ENCODE measurements at places on chromosomes 6 and 20.
A peak's percentile ranks its signal among the peaks of the same experiment; 100 is the strongest.

DNA sequence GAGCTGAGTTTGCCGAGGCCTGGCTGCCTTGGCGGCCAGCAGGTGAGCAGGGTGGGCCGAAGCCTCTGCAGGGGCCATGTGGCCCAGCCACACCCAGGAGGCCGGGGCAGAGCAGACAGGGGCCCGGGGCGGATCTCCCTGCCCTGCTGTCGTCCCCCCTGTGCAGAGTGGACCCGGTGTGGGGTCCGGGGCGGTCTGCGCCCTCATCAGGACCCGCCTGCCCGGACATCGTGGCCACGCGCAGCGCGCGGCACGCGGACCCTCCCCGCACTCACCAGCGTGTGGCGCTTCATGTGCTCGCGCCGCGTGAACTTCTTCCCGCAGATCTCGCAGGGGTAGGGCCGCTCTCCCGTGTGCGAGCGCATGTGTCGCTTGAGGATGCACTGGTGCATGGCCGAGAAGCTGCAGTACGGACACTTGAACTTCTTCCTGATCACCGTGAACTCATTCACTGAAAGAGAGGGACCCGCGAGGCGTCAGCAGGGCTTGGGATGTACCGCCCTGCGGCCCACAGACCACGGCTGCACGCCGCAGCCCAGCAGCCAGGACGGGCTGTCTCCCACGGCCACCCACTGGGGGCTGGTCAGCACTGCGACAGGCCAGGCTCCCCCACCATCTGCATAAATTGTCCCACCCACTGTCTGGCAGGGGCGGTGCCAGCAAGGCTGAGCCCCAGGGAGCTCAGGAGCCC, 13.0 kb downstream of the SLC2A4RG start:
- no peak for DNase-seq

DNA sequence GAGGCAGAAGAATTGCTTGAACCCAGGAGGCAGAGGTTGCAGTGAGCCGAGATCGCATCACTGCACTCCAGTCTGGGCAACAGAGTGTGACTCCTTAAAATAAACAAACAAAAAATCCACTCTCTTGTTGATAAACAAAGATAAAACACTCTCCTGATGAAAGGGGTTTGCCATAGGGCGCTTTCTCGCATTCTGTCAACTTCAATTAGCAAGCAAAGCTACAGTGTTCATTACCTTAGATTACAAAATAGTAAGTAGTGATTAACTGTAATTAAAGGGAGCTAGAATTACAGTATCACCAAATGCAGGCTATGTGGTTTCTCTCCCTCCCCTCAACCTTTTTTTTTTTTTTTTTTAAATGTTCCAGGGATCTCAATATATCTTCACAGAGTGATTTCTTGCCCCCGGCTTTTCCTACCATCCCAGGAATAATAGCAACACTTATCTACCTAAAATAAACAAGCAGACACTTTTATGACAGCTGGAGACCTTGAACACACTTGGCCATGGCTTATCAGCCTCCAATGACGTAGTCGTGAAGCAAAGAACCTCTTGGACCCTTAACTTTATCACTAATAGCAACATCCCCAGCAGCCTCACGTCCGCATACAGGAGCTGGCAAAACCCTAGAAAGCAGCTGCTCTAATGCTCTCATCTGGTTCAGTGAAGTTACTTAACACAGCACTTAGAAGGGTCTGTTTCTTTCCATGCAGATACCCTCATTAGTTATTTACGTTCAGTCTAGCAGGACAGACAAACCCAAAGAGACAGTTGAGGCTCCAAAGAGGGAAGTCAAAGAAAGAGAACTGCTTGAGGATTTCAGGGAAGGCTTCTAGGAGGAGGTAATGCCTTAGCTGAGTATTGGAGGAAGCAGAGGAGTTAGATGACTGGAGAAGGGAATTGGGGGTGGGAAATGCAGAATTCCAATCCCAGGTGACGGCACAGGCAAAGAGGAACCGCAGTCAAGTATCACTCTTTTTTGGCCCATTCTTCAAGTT, 37.9 kb upstream of the NEDD9 start:
- DNase-seq, result no peak

- DNase-seq, result no peak
Measured at GRCh38 chr20:35145141-35145564, 2.0 kb downstream of the EDEM2 start.

GRCh38 chr20:41176711-41177552, 39.6 kb downstream of the PLCG1 start:
- no peak for DNase-seq

DNA sequence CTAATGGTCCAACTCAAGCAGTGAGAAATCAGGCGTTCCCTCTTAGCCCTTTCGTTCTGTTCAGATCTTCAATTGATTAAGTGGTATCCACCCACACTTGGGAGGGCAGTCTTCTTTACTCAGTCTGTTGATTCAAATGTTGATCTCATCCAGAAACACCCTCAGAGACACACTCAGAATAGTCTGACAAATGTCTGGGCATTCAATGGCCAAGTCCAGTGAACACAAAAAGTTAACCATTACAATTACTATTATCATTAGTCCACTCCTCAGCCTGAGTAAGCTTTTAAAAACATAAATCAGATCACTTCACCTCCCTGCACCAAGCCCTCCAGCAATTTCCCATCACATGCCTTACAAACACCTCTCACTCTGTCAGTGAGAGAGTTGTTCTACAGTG, 423.2 kb downstream of the RFPL4B start:
- no peak for DNase-seq

DNA sequence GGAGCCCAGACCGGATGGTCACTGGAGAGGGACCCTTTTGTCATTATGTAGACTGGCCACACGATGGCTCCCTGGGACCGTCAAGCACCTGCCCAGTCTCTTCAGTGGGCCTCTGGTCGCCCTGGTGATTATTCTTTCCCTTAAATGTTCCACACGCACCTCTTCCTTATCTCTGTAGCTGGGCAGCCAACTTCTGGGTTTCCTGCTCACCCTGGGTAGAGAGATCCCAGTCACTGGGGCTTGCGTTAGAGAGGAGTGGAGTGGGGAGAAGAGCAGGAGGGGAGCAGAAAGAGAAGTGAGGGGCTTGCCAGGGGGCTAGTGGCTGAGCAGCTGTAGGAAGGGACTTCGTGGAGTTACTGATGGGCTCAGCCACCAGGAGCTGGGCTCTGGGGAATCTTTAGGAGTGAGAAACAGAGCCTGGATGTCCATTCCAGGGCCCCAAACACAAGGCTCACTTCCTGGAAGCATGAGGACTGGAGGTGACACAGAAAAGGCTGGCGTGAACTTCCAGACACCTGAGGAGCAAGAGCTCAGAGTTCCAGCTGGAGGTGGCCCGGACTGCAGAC, 150.1 kb downstream of the DHX35 start:
- peak; percentile 3 for DNase-seq

DNA sequence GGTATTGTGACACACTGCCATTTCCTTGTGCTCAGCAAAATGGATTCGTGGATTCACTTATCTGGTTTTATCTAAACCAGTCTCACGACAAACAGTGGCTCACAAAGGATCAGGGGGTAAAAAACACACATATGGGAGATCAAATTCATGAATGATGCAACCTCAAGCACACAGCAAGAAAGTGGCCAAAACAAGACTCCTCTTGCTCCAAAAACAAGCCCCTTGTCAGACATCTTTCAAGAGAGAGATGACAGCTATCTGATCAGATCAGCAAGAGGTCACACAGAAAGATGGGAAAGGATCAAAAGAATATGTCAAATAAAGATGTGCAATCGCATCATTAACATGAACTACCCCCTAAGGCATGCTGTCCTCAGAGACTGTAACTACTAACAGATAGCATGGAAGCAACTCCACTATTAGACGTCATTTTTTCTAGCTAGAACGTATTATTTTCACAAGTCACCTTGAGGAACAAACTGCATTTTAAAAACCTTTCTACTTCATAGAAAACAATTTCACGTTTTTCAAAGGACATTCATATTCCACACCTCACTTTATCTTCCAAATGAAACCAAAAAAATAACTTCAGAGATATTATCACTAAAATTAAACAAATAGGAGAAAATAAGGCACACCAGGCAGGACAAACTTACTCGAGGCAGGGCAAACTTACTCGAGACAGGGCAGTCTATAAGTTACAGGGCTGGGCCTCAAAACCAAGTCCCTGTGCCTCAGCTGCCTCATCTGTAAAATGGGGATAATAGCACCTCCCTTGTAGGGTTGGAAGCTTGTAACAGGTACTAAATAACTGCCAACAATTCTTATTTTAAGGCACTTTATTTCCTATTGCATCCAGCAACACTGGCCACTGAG, 122.3 kb downstream of the PREX1 start:
- no peak for DNase-seq

DNA sequence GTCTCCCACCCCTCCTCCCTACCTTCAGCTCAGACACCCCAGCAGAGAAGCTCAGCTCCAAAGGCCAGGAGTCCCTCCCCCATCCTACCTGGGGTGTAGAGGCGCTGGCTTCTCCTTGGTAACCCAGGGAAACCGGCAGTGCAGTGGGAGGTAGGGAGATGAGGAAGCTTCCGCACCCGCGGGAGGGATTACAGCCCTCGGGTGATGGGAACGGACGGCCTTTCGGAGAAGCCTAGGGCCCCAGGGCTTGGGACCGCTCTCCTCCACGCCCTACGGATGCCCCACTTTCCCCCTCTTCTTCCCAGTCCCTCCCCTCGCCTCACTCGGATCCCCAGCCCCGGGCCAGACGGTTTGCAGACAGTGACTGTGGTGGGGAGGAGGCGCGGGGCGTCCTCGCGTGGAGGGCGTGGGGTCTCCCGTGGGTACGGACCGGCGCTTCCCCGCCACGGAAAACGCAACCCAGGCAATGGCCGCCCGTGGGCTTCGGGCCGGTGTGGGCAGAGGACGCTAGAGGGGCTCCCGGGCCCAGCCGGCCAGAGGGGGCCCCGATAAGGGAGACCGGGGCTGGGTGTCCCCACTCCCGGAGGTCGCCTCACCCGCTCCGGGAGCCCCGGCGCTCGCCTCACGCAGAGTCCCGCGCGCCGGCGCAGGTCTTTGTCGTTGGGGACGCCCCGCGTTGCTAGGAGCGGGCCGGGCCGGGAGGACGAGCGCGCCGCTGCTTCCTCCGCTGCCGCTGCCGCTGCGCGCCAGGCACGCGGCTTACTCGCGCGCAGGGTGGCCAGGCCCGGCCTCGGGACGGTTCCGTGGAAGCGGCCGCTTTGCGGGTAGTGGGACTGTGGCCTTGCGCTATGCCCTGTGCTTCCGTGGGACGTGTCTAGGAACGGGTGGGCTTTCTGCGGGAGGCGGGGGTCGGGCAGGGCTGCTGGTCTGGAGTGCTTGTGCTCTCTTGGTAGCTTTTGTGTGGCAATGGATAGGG, 15.8 kb downstream of the AARS2 start:
- peak; percentile 45 for DNase-seq

DNA sequence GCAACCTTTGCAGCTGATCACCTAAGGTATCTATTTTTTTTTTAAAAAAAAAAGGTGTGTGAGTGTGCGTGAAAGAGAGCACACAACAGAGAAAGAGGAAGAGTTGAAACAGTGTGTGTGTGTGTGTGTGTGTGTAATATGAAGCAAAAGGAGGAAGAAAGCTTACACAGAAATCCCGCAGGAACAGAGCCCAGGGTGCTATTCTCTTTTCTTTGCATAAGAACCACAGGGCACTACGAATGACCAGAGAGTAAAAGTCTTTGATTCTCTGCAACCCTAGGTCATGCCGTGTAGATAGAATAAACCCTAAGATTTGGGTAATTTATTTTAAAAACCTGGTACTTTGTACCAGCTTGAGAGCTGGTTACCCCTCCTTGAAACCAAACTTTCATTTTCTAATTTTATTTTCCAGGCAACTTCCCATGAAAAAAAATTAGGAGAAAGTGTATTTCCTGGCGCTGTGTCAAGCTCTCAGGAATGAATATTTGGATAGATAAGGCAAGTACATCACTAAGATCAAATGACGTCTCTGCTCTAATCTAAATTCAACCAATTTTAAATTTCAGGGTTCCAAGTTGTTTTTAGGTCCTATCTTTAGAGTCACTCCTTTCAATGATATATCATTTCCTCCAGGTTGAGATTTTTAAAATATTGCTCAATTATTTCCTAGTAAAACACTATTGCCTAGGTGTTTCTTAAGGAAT, 47.9 kb upstream of the ID4 start:
- DNase-seq, result no peak

DNA sequence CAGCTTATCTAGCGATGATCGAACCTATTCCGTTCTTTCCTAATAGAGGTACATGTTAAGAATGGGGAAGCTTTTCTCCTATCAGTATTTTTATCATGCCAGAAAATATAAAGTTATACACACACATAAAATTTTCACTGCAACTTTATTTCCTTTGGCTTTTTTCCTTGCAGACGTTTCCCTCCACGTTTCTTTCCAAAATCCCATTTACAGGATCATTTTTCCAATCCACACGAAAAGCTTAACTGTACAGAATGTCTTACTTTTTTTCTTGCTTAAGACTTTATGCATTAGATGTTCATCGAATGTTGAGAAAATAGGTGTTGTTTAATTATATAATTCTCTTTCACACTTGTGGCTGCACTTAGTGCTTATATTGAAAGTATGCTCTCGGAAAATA, 62.9 kb upstream of the HDGFL1 start:
- DNase-seq, result no peak

GRCh38 chr6:147578159-147578558, 69.7 kb downstream of the SAMD5 start:
- DNase-seq, result no peak

DNA sequence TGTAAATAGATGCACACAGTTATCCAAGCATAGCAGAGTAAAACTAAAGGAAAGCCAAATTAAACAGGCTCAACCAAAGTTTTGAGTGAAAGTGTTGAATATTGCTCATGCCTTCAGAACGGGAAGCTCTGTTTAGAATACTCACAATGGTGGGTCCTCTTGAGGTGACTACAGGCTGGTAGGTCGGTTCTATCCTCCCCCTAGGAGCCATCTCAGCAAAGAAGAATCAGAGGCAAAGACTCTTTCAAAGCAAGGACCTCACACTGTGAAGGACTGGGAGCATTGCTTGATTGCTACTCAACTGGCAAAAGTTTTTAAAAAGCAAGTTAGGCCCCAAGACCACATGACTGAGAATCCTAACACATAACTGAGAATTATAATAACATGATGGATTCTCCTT, 88.4 kb upstream of the JAG1 start:
- no peak for DNase-seq

- no peak for DNase-seq
Measured at GRCh38 chr6:139553916-139554315, 179.5 kb upstream of the CITED2 start.

- no peak for DNase-seq
Measured at GRCh38 chr6:142207265-142207877, 60.3 kb downstream of the VTA1 start.

DNA sequence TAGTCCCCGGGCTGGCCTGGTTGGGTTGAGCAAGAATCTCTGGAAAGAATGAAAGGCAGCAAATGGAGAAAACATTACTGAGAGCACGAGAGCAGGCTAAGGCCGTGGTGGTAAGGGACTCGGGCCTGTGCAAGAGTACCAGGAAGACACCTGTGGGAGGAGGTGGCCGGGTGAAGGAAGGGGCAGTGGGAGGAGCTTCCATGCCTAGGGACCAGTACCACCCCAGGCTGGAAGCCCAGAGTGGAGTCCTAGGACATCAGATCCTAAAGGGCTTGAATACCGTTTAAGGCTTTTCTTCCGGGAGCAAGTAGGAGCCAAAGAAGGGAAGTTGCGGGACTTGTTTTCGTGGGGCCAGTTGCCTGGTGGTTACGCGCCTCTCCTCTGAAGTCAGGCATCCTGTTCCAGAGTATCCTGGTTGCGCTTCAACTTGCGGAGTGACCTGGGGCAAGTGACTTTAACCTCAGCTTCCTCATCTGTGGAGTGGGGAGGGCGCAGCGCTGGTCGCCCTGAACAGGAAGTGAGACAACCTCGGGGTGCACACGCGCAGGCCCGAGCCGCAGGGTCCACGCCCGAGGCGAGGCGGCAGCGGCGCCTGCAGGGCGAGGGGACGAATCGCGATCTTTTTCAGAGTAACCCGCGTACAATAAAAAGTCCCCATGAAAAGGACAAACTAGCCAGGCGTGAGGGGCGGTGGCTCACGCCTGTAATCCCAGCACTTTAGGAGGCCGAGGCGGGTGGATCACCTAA, 1.1 kb upstream of the TPD52L2 start:
- peak; percentile 55 for DNase-seq

All from stimulated activated CD4-positive, alpha-beta T cell treated with anti-CD3 and anti-CD28 coated beads, Interleukin-4, amount 100 ng/mL, for 48 hours (primary cell).